ENCODE measurements at places on chromosomes 2 and 18.

DNA sequence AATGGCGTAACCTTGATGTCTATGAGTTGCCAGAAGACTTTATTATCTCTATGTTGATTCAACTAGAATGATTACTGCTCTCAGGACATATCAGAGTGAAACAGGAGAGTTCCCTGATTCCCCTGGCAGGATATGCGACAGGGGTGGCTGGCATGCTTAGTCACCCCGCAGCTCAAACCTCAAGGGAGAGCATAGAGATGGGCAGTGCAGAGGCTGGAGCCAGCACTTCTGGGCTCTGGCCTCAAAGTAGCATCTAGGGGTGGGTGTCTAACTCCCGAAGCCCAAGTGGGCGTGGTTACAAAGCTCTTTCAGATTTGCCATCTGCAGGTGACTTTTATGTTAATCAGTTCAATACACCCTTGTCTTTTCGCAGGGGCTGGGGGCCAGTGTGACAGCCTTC lies 391.6 kb downstream of the ADCYAP1 start:
- DNase-seq = no peak

GRCh38 chr18:63975628-63976027 lies 5.7 kb downstream of the SERPINB8 start:
- DNase-seq = no peak

DNA sequence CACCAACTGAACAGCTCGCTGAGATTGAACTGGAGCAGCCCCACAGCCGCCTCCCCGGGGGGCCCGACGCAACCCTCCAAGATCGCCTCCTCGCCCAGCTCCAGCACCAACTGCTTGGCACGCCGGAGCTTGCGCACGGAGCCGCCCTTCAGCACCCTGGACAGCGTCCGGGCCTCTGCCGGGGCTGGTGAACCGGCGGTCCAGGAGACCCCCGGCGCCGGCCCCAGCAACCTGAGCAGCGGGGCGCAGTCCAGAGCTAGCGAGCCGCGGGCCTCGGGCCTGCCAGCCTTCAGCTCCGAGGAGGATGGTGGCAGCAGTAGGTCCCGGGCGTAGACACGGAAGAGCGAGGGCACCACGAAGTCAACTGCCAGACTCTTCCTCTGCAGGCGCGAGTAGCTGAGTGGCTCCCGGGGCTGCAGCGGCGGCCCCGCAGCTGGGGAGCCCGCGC lies 1.2 kb downstream of the ALK start:
- DNase-seq = peak; percentile 89

DNA sequence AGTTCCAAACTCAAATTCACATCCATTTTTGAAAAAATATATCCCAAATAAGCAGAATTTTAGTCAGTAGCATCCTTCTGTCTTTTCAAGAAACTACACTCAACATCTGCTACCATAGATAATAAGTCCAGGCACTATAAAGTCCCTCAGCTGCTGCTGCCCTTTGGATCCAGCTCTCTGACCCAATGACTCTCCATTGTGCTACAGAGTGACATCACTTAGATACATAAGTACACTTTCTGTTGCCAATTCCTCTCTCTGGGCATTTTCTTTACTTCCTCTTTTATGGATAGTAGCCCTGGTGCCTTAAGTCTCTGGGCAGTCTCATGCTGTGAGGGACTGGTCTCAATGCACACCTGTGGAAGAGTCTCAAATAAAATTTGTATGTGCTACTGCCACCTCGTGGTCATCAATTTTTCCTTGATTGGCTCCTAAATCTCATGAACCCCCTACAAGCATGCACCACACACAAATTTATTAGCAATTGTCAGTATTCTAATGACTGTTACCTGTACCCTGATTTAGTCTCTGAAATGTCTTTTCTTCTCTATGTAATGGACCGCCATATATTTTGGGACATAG lies 219.2 kb downstream of the LRP1B start:
- DNase-seq = no peak

DNA sequence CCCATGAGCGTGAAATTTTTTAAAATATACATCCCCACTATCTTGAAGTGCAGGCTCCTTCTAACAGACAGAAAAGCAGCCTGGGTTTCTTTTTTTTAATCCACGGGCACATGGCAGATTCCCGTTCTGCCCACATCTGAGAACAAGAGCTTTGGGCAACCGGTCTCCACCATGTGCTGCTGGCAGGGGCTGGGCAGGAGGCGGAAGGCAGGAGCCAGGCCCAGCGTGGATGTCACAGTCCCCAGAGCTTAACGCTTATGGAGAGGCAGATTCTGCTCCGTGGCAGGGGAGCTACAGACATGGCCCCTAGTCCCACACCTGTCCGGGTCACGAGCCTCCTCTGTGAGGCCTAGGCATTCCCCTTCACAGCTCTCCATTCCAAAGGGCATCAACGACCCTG lies 503.0 kb upstream of the MYT1L start:
- DNase-seq = peak; percentile 80

DNA sequence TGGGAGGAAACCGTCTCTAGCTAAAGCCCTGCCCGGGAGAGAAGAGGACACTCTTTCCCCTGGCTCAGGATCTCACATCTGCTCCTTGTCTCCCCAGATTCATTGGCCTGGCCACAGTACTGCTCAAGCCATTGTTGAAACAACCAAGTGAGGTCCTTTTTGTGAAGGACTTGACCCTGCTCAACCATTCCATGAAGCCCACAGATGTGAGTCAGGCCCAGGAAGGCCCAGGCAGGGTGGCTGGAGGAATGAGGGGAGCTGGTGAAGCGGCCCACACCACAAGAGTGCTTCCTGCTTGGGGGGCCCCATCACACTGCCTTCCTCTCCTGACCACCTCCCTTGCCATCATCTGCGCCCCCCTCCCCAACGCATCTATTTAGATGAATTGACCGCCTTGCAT lies 5.1 kb downstream of the FER1L5 start:
- DNase-seq = no peak

DNA sequence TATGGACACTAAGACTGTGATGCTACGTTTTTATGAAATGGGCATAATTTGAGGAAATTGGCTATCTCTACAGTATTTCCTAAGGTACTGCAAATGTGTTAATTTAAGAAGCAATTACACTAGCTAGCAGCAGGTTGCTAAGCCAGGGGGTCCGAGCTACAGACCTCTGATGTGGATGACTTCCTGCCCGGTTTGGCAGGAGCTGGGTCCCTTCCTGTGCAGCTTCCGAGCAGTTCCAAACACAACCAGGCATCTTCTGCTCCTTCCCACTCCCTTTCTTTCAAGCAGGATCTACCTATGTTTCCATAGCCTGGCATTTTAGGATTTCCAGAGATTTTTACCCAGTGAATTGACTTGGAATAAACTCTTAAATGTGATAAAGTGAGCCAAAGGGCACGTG lies 55.7 kb downstream of the SCN2A start:
- no peak for DNase-seq

- DNase-seq = no peak
Observed at GRCh38 chr2:197073701-197074433, 147.4 kb upstream of the PGAP1 start.

GRCh38 chr2:195003881-195004471 lies 653.0 kb upstream of the SLC39A10 start:
- no peak for DNase-seq

DNA sequence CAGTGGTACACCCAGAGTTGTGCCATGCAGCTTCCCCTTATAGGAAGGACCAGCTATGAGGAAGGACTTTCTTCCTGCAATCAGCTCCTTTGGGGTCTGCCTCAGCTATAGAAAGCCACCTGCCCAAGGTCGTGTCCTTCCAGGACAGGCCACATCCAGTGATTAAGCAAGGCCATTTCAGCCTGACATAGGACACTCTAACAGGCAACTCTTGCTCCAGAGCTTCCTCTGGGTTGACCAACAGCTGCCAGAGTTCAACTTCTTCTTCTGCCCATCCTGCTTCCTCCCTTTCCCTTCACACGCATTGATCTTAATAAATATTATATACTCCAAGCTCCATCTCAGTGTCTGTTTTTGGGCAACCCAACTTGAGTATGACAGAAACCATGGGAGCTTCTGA lies 12.8 kb downstream of the LRP2 start:
- no peak for DNase-seq

DNA sequence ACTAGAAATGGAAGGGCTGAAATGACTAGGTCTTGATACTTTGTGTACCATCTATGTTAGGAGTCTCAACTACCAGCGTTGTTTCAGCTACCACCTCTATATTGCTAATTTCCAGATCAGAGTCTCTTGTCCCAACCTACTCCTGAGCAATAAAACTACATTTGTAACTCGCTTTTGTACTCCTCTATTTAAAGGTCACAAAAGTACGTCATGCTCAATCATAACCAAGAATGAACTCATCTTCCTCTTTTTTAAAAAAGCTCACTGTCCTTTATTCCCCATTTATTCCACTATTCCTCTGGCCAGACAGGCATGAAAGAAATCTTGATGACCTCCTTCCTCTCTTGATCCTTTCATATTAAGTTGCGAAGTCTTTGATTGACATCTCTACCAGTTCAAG lies 11.2 kb upstream of the MATN3 start:
- DNase-seq = no peak

- peak; percentile 88 for DNase-seq
Observed at GRCh38 chr2:85215448-85216401, 82.5 kb downstream of the TCF7L1 start.

DNA sequence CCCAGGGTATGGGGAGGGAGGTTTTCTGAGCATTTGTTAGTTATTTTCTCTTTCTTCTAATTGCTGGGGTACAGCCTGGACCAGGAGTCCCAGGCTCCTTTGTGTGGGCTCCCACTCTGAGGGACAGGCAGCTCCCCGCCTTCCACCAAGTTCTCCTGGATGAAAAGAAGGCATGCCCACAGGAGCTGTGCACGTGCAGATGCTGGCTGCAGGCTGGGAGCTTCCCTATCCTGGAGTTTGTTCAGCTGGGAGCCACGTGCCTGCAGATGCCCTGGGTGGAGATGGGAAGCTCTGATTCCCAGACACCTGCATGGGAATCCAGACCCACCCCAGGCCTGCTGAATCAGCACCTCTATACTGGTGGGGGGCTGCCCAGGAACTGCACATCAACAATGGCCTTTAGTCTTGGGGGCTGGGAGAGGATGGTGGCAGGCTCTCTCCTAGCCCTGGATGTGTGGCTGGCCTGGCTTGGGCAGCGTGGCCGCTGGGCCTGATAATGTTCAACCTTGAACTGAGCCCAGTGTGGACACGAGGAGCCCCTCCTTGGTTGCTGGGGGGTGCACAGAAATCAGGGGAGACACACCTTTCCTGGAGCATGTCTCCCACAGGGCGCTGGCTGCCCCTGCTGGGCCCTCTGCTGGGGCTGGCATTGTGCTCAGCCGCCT lies 233.6 kb upstream of the HS6ST1 start:
- peak; percentile 66 for DNase-seq

GRCh38 chr2:238306672-238306998 lies 13.7 kb upstream of the TRAF3IP1 start:
- no peak for DNase-seq

- DNase-seq = no peak
Observed at GRCh38 chr2:233399306-233400225, 45.3 kb downstream of the DGKD start.

- DNase-seq = no peak
Observed at GRCh38 chr2:219495531-219496122, 3.1 kb upstream of the GMPPA start.

DNA sequence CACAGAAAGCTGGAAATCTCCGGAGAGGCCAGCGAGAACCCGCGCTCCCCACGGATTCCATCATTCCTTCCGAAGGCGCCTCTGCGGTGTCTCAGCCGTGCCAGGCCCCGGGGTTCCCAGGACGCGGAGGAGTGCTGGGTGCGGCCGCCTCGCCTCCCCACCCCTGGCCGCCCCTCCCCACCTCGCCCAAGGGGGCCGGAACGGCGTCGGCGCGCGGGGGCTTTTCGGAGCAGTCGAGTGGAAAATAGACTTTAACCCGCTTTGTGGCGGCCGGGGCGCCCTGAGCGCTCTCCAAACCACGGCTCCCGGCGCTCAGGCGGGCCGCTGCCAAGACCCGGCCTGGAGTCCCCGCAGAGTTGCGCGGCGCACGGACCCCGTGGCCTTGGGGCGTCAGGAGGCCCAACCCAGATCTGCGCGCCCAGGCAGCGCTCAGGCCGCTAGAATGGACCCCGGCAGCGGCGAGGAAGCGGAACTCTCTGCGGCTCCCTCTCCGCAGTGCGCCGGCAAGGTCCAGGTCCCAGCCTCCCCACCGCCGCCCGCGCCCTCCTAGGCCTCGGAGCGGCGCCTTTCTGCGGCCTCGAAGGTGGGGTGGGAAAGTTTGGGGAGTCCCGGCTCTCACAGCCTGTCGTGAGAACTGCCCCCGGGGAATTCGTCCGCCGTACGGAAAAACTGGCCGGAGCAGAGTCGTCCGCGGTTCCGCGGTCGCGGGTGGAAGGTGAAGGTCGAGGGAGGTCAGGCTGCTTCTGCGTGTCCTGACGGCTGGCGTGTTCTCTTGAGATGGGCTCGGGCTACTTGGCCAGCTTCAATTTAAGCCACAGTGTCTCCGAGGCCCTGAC lies 1.2 kb upstream of the EMX1 start:
- DNase-seq = peak; percentile 79

GRCh38 chr18:46748466-46748865 lies 8.4 kb downstream of the ST8SIA5 start:
- no peak for DNase-seq

- DNase-seq = no peak
Observed at GRCh38 chr2:112075490-112076260, 20.6 kb downstream of the TMEM87B start.

- DNase-seq = no peak
Observed at GRCh38 chr2:210460322-210461227, 16.0 kb downstream of the LANCL1 start.

DNA sequence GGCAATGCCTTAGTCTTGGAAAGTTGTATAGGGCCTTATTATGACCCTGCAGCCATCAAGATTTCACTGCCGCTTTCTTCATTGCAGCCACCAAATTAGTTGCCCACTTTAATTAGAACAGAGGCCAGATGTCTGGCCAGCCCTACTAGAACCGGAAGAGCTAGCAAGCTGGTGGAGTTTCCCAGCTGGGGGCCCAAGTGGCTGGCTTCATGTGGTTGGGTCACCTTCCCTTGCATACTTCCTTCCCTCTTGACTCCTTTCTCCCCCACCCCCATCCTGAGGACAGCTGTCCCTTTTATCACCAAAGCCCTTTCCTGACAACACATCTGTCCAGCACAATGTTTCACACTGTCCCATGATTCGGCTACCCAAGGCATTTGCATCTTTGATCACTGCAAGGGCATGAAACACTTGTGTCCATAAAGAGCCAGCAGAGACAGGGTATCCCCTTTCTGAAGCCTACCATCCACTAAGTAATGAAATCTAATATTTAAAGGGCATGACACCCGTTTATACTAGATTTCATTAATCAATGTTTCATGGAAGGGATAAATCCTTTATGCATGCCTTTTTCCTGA lies 187.2 kb downstream of the BCL11A start:
- DNase-seq = peak; percentile 8

DNA sequence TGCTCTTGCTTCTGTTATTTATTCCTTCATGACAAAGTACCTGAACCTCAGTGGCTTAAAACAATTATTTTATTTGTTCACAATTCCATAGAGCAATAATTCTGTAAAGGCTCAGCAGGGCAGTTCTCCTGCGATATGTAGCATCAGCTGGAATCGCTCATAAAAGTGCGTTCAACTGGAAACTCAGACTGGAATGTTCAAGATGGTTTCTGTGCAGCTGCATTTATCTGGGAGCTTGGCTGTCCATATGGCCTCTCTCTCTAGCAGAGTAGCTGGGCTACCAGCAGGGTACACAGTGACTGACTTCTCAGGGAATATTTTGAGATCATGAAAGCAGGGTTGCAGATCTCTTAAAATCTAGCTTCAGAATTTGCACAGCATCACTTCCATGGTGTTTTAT lies 13.5 kb downstream of the CCDC121 start:
- no peak for DNase-seq

GRCh38 chr2:17930773-17931172 lies 52.3 kb downstream of the KCNS3 start:
- no peak for DNase-seq

GRCh38 chr18:11047156-11047555 lies 102.2 kb downstream of the PIEZO2 start:
- DNase-seq = no peak

GRCh38 chr2:199219551-199219950 lies 238.2 kb downstream of the SATB2 start:
- DNase-seq = no peak

Data from osteocyte (in vitro differentiated cells).